Stimulated activated naive CD8-positive, alpha-beta T cell treated with anti-CD3 and anti-CD28 coated beads, Interleukin-15, amount 100 ng/mL, for 72 hours (primary cell): ENCODE measurements at places on chromosomes 7 and 10.

DNA sequence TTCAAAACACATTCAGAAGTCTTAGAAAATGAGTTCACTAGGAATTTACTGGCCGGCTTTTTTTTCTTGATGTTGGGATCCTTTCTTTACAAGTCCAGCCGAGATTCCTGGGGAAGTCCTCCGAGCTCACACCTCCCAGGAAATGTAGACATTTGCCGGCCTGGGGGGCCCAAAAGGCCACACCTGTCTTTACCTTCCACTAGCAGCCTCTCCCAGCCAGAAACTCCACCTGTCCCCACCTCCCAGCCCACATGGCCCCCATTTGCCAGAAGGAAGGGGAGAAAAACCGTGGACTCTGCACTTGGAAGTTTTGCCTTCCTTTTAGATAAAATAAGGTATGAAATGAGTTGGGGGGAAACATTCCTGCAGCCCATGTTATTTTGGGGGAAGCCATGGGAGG is 27.6 kb upstream of the EMX2 start:
- no peak for DNase-seq

DNA sequence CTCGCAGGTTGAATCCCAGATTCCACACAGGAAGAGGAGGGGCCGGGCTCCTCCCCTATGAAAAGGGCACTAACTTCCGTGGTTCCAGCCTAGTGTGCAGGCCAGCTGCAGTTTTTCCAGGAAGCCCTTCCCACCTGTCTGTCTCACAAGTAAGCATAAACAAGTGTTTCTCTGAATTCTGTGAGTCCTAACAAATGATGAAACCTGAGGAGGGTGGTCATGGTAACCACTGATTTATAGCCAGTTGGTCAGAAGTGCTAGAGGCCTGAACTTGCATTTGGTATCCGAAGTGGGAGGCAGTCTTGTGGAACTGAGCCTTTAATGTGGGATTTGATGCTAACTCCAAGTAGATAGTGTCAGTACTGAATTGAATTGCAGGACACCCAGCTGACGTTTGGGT is 54.7 kb upstream of the STEAP4 start:
- DNase-seq, result no peak

GRCh38 chr10:102644646-102645387 is 538 bp downstream of the TRIM8 start:
- peak; percentile 90 for DNase-seq

- no peak for DNase-seq
Observed at GRCh38 chr7:39294022-39294421, 272.2 kb upstream of the YAE1 start.

GRCh38 chr7:129644634-129645230 is 33.2 kb downstream of the NRF1 start:
- no peak for DNase-seq

DNA sequence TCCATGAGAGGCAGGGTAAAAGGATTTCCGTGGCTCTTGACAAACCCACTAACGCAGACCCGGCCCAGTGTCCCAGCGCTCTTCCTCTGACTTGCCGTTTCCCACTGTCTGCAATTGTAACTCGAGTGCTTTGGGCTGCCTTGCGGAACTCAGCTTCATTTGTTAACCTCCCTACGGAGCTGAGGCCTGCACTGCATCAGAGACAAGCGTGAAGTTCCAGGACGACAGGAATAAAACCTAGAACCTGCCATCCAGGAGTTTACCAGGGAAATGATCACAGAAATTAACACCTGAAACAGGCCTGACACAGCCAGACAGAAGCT is 76.2 kb downstream of the SFMBT2 start:
- no peak for DNase-seq

DNA sequence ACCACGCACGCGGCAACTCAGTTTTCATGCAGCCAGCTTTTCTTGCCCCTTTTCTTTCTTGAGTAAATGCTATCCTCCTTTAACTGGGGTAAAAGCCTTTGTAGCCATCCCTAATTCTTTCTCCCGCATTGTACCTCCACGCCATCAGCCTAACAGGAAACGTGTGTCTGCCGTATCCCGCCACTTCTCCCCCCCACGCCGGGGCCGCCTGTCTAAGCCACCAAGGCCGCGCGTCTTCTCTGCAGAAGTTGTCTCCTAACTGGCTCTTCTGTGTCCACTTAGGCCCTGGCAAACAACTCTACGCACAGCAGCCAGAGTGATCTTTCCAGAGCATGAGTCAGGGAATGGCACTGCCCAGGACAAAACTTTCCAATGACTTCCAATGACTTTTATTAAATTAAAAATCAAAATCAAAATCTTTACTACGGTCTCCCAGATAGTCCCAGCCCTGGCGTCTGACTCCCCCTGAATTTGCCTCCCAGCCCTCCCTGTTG is 74.6 kb downstream of the XRCC2 start:
- DNase-seq, result no peak

GRCh38 chr7:94810496-94810895 is 96.9 kb upstream of the PPP1R9A start:
- DNase-seq, result no peak

- DNase-seq, result no peak
Observed at GRCh38 chr7:24971333-24972165, 8.4 kb downstream of the OSBPL3 start.

GRCh38 chr7:76358011-76358480 is 745 bp downstream of the YWHAG start:
- no peak for DNase-seq

DNA sequence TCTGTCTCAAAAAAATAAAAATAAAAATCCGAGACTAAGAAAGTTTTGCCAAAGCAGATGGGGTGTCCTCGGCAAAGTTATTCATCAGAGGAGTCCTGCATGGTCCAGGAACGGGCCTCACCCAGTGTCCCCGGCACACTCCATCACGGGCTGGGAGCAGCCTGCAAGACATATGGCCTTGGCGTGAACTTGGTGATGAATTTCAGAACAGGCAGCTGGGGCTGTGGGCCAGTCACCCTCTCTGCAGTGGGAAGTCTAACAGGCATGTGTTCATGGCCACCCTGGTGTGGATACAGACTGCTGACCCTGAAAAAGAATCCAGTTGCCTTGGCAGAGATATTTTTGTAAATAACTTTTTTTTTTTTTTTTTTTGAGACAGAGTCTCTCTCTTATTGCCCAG is 34.7 kb downstream of the NPTX2 start:
- DNase-seq, result no peak

- DNase-seq, result no peak
Observed at GRCh38 chr7:49297958-49298357, 373.6 kb downstream of the CDC14C start.

DNA sequence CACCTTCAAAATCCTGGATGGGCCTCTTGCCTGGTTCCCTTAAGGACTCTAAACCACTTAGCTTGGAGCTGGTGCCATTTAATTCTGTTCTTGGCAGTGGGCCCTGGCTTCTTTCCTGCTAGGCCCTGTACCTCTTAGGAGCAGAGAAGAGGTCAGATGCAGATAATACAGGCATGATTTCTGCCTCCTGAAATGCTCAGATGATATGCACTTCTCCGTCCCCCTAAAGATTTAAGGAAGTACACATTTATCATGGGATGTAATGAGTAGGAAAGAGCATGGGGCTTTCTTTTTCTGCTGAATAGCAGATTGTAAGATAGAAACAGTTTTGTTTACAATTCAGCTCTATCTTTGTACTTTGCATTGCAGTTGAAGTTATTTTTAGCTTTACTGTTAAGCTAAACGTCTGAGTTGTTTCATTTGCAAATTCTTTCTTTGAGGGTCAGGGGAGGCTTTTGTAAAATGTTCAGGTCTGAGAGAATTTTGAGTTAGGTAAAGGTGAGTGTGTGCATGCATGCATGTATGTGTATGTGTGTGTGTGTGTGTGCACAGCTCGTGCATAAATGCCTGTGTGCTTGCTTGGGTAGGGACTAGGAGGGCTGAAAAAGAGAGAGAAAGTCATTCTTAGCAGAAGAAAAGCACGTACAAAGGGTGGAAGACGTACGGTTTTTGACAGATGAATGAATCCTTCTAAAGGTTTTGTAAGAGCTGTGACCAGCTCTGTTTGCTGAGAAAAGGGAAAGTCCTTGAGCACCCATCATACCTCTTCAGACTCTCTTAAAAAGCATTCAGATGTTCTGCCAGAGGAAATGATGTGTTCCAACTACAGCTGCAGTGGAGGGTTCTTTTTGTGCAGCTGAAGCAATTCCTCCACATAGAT is 364.2 kb downstream of the AUTS2 start:
- no peak for DNase-seq

DNA sequence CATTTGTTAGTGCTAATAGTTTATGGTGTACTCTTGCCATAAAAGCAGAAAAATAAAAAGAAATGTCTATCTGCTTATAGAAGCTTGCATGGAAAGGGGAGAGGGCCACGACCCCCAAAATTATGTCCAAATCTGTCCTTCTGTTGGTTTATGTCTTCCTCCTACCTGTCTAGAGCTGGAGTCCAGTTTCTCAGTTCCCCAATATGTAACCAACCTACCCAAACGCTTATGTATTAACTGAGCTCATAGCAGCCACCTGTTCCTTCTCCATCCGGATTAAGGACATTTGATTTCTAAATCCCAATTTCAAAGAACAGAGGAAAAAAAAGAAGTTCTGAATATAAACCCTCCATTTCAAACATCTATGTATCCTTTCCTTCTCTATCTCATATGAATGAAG is 30.3 kb upstream of the TPK1 start:
- DNase-seq, result no peak

DNA sequence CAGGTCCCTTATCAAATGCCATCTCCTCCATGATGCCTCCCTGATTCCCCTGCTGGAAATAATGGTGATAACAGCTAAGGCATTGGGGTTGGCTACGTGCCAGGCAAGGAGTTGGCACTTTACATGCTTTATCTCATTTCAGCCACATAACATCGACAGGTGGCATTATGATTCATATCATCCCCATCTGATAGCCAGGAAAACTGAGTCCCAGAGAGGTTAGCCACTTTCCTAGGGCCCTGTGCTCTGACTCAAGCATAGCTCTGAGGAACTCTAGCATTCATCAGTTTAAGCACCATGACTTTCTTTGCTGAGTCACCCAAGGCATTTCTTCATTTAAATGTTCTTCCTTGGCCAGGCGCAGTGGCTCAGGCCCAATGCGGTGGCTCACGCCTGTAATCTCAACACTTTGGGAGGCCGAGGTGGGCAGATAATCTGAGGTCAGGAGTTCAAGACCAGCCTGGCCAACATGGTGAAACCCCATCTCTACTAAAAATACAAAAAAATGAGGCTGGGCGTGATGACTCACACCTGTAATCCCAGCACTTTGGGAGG is 6.6 kb downstream of the LEP start:
- DNase-seq, result no peak

GRCh38 chr10:18142151-18142550 is 1.9 kb downstream of the CACNB2 start:
- no peak for DNase-seq

DNA sequence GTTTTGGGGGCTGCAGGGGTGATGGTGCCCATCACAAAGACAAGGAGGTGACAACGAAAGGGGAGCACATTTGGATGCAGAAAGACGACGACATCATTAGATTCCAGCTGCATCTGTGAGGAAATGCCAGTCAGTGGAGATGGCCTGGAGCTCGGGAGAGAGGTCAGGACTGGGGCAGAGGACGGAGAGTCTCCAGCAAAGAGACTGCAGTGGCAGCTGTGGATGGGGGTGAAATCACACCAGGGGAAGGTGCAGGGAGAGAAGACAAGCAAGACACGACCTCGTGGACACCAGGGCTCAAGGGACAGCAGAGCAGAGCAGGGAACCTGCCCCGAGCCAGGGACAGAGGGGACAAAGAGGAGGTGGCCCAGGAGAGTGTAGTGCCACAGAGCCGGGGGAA is 203.4 kb downstream of the PRPF18 start:
- DNase-seq, result no peak

DNA sequence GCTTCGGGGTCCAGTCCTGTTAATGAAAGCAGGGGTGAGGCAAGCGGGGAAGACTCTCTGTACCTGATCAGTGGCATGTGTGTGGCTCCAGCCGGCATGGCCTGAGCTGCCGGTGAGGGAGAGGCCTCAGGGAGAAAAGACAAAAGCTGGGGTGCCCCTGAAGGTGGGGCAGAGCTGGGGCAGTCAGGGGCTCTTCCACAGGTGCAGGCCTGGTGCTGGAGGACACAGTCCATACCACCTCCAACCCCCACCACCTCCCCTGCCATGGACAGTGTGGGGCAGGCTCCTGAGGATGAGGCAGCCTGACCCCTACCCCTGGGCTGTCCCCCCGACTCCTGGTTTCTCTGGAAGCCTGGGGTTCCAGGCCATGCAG is 129.5 kb downstream of the LHPP start:
- no peak for DNase-seq

DNA sequence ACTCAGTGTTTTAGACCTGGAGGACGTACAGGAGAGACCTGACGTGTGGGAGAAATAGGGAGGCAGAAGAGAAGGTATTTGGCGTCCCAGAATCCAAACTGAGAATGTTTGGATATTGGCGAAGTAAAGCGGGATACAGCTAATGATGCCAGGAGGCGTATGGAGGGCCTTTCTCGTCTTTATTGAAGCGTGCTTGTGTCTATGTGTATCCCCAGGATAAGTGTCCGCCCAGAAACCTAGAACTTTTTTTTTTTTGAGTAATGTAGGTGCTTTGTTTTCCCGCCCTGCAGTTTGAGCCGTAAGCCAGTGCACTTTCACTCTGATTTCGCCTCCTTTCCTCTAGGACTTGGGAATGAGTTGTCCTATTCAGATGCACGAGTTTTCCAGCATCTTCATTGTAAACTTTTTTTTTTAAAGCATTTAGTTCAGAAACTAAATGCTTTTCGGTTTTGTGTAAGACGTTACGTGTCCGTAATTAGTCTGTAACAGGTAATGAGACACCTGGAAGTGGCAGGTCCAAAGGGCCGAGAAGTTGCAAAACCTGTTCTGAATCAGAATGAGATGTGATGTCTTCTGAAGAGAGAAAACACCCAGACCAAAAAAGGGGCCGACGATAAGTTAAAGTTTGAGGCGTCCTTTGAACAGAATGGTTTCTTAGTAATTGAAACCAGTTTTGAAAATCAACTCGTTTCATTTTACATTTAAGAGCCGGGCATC is 746 bp downstream of the ARL5B start:
- DNase-seq, result peak; percentile 6

- DNase-seq, result no peak
Observed at GRCh38 chr10:74153123-74153522, 2.1 kb downstream of the ADK start.

DNA sequence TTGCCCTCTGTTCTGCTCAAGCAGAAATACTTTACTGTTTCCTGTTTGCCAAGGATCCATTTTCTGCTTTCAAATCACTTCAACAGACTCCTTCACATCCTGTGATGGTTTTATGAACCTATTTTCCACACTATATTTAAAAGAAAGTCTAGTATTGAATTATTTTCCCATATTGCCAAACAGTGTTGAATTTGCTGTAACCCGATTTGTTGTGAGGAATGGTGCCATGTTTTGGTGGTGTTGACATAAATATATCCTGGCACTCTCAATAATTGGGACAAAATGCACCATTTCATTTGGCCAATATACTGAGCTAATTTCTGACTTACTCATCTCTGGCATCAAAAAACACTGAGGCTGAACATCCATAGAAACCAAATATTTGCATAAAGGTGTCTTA is 615.4 kb upstream of the SEMA3D start:
- no peak for DNase-seq

- no peak for DNase-seq
Observed at GRCh38 chr10:3853547-3854303, 68.7 kb upstream of the KLF6 start.

GRCh38 chr7:35356495-35356894 is 102.6 kb upstream of the TBX20 start:
- DNase-seq, result no peak
